ENCODE measurements at places on chromosomes 1 and 21.

DNA sequence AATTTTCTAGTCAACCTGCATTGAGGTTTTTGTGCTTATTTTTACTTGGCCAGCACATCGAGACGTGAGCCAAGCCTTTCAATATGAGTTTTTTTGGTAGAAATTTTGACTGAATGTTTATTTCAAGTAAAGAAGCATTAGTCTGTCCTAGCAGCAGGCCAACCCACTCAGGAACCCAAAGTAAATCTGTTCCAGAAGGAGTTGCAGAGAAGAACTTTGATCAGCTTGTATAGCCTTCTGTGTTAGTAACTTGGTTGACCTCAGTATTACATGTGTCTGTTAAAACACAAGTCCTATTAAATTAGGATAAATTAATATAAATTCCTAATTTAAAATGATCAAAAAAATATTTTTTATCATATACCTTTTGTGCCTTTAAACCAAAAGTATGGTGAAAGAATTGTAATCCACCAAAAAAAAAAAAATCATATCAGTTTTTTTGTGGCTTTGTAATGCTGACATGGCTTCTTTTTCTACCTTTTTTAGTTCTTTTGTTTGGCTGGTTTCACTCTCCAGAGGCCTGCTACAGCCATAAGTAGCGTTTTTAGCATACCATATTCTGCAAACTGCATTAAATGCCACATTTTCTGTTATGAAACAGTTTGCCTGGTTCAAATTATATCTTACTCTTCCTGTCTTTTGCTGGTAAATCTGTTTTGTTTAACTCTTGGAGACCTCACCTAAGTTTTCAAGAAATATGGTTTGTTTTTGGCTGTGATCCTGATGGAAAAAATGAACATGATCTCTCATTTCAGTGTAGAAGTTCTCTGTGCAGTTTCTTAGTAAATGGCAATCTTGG is 39.5 kb downstream of the ATF6 start:
- no peak for DNase-seq

- DNase-seq: no peak
These were observed 238.9 kb upstream of the PRMT6 start for GRCh38 chr1:106817575-106817974.

- DNase-seq: no peak
These were observed 121.5 kb downstream of the SIM2 start for GRCh38 chr21:36820176-36821031.

- DNase-seq: no peak
These were observed 7.7 kb upstream of the RSPH1 start for GRCh38 chr21:42503711-42504110.

DNA sequence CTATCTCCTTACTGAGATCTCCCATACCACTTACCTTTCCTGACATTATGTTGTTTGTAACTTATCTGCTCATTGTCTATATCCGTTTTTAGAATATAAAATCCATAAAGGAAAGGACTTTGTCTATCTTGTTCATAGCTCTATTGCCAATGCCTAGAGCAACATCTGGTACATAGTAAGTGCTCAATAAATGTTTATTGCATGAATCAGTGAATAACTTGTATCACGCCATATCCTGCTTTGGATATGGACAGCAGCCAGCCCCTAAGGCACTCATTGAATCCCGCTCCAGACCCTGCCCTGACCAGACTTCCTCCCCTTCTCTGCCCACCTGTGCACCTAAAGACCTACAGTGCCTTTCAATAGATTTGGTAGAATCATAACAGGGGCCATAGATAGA is 298.1 kb upstream of the PLXNA2 start:
- no peak for DNase-seq

- peak; percentile 100 for DNase-seq
These were observed at the start of gene NRDC for GRCh38 chr1:51878616-51879336. NRDC (minus strand) TSS chr1:51878727; CDS start chr1:51878615, 112 bp downstream.

All from Daoy (cell line).